ENCODE measurements at places on chromosomes 4 and X.

GRCh38 chrX:20663336-20663735 lies 396.6 kb upstream of the RPS6KA3 start:
- DNase-seq: no peak

DNA sequence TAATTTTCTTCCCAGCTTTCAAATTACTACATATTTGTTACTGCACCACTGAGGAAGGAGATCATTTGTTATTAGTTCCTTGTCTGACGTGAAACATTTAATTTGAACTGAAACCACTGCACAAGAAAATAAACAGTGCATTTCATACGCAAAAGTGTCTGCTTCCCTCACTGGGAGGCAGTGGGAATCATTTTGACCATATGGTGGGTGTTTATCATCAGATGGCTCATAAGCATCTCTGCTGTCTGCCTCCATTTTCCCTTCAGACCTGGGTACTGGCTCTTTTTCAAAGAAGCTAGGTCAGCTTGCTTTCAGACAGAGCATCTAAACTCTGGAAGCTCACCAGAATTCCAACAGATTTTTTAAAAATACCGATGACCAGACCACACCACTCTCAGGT lies 135.2 kb downstream of the PCDH19 start:
- DNase-seq: no peak

- DNase-seq: no peak
These were observed 20.7 kb downstream of the SLIT2 start for GRCh38 chr4:20272411-20272872.

- DNase-seq: no peak
These were observed 1.1 kb upstream of the PHOX2B start for GRCh38 chr4:41749631-41750039.

DNA sequence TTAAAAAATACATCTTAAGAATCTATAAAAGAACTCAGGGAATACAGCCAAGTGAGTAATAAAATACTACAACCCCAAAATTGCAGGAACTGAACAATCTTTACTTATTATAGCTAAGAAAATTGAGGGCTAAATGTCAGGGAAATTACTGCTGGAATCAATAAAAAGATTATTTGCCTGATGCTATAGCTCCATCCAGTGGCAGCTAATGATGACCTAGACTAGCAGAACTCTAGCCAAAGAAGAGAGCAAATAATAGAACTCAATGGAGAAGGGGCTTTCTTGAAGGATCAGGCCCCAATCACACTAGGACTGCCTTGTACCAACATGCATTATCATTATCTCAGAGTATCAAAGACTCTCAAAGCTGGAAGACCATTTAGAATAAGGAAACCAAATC lies 85.0 kb upstream of the FAM241A start:
- peak; percentile 6 for DNase-seq

DNA sequence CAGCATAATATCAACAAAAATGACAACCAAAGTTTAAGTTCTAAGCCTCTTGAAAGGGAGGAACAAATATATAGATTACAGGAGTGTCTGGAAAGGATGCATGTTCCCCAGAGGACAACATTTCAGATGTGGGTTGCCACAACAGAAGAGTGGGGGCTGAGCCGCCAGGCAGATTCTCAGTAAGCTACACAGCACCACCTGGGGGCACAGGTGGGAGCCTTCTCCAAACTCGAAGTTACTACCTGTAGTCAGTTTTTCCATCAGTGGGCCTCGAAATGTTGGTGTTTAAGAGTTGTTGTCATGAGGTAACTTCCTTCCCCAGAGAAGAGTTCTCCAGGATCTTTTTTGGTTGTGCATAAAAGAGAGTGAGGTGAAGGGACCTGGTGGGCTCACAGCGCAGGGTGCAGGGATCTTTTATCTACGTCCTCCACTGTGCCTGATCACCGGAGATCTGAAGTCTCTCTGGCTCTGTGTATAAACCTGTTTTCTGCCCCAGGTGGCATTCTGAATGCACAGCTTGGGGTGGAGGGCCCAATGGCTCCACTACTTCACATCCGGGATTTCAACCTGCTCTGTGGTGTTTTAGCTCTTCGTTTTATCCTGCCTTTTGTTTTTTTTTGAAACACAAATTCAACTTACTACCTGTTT lies 58.4 kb upstream of the STS start:
- no peak for DNase-seq

DNA sequence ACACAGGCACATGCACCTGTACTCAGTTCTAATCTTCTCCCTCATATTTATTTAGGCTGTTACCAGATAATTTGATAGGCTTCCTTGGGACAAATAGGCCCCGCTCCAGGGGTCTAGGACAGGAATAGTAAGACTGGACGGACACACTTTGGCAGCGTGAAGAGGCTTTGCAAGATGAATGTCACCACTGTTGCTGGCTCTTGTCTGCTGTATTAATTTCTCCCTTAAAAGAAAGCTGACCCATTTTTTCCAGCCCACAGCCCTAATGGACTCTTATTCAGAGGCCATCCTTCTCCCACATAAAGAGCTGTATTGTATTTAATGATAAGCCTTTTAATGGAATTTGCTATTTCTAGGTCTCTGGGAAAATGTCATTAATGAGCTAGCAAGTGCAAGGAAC lies 18.0 kb downstream of the FAM184B start:
- no peak for DNase-seq

GRCh38 chr4:2469192-2469984 lies 482 bp downstream of the RNF4 start:
- no peak for DNase-seq

DNA sequence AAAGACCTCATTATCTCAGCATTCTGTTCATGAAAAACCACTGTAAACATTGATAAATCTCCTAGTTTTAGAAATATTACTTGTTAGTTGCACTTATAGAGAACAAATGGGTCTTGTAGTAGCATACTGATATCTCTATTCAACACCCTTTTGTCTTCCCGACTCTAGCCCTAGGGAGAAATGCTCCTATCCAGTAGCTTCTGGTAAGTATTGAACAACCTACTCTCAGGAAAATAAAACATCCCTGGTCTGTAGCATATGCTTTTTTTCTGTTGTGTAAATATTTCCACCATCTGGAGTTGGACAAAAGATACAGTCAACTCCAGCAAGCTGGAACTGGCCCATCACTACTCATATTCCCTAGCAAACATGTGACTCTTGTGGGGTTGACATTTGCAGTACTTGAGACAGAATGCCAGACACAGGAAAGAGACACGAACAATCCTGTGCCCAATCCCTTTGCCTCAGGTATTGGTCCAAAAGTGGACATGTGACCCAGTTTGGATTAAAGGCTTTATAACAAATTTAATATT lies 188.2 kb downstream of the GC start:
- DNase-seq: no peak

DNA sequence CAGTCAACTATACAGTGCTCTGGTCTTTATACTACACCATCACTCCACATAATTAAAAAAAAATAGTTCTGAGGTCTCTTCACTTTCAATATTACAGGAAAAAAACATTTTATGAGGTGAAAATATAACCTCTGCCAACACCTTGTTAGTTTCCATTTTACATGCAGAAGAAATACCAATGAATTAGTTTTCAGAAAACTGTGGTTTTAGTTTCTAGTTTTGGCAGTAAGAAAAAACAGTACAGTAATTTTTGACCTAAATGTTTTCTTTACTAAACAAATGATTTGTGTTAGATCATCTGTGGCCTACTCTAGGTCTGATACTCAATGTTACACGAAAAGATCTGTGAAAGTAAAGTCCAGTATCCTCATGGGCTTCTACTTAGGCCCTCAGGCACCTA lies 10.0 kb downstream of the SULT1E1 start:
- no peak for DNase-seq

All from NCI-H1417 treated with DMSO at 0.1 percent for 48 hours (cell line).